ENCODE measurements at places on chromosomes 4 and X. TPM values are rescaled to one million over a fixed set of nuclear protein-coding genes. Genes with fewer than 3 reads are reported as not detected.

Gene TRIM61
- 0.25 TPM for total RNA-seq

Gene FRG2
- not detected for total RNA-seq

Gene GPRASP1
- 0.38 TPM for total RNA-seq

Gene CMC4
- total RNA-seq = 13.0 TPM

Gene MAGEB17
- total RNA-seq = not detected

Gene ZNF732
- 0.38 TPM for total RNA-seq

Gene TRIM2
- 33.8 TPM for total RNA-seq

Gene RAB40A
- total RNA-seq = under 0.01 TPM

Gene SUPT20HL1
- total RNA-seq = not detected

Gene NAP1L2
- under 0.01 TPM for total RNA-seq

Gene SLC7A11
- 9.9 TPM for total RNA-seq

Gene BMP3
- 0.63 TPM for total RNA-seq

Gene ENPP6
- not detected for total RNA-seq

Gene SORCS2
- total RNA-seq = 1.3 TPM

Gene PIGA
- 2.5 TPM for total RNA-seq

Gene CFAP47
- 0.13 TPM for total RNA-seq

Gene COX18
- 38.4 TPM for total RNA-seq

Gene MAOA
- 15.7 TPM for total RNA-seq

Gene FGFR3
- total RNA-seq = 2.4 TPM

Gene MRFAP1
- 164 TPM for total RNA-seq

Gene MAGEC2
- total RNA-seq = not detected

Gene KLB
- not detected for total RNA-seq

Gene STATH
- total RNA-seq = not detected

Gene CT45A5
- not detected for total RNA-seq

Gene CPE
- total RNA-seq = 29.4 TPM

Gene SRPK3
- total RNA-seq = not detected

Gene USP51
- 3.3 TPM for total RNA-seq

Gene BMP15
- not detected for total RNA-seq

Data from mesangial cell (primary cell).